ENCODE measurements at places on chromosomes 16 and 17.

DNA sequence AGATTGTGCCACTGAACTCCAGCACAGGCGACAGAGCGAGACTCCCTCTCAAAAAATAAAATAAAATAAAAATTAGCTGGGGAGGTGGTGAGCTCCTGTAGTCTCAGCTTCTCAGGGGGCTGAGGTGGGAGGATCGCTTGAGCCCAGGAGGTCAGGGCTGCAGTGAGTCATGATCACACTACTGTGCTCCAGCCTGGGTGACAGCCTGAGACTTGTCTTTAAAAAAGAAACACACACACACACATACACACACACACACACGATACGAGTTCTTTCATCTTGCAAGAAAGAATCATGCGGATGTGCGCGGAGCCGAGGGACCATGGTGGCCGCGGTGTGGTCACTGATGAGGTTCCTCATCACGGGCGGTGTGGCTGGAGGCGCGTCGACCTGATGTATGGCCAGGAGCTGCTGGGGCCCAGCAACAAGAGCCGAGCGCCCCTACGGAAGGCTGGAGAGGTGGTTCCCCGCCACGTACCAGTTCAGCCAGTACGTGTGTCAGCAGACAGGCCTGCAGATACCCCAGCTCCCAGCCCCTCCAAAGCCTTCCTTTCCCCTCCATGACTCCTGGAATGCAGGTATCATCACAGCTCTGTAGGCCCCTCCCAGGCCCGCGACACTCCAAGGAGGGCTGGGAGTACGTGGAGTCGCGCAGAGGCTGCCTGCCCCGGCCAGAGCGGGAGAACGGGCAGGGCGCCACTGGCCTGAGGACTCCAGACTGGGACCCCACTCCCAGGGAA, 20.7 kb downstream of the NXN start:
- peak; percentile 25 for DNase-seq

GRCh38 chr17:77877646-77878355, 80.7 kb upstream of the TNRC6C start:
- DNase-seq, result no peak

DNA sequence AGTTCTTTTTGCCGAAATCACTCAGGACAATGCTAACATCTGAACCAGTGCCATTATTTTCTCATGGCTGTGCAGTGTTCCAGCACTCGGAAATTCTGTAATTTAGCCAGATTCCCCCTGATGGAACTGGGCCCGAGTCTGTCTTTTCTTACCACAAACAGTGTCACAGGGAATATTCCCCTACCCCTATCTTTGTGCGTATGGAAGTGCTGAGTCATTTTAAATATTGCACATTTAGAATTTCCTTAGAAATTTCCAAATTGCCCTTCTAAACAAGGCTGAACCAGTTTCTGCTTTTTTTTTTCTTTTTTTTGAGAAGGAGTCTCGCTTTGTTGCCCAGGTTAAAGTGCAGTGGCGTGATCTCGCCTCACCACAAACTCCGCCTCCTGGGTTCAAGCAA, 88.0 kb upstream of the CREBBP start:
- DNase-seq, result no peak

GRCh38 chr16:50289950-50290764, 23.8 kb downstream of the ADCY7 start:
- DNase-seq, result no peak

- DNase-seq, result peak; percentile 88
Measured at GRCh38 chr17:17641621-17642409, 39.4 kb upstream of the RAI1 start.

DNA sequence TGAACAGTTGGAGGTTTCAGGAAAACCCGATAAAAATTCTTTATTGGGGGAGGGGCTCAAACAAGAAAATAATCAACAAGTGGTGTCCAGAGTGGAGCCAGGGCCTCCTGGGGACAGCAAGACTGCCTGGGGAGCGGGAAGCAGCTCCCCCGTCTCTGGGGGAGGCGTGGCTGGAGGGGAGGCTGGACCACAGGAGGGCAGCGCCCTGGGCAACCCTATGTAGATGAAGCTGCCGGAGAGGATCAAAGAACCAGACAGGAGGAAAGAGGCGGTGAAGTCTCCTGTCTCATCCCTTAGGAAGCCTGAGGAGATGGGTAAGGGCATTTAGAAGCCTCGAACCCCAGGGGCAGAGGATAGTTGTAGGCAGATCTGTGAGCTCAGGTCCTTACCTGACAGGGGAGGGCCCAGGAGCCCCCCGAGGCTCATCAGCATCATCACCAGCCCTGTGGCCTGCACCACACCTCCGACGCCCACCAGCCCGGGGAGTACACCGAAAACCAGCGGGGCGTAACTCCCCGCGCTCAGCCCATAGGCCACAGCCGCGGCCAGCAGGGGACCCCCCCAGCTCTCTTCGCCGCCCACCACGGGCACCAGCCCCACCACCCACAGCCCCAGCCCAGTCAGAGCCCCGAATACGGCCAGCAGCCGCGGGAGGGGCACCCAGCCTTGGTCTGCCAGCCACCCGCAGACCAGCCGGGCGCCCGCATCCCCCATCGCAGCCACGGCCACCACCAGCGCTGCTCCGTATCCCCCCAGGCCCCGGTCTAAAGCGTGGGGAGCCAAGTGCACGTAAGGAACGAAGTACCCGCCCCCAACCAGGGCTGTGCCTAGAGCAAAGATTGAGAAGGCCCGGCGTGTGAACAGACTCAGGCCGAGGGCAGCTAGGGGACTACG, 2.0 kb downstream of the SLC16A11 start:
- no peak for DNase-seq

DNA sequence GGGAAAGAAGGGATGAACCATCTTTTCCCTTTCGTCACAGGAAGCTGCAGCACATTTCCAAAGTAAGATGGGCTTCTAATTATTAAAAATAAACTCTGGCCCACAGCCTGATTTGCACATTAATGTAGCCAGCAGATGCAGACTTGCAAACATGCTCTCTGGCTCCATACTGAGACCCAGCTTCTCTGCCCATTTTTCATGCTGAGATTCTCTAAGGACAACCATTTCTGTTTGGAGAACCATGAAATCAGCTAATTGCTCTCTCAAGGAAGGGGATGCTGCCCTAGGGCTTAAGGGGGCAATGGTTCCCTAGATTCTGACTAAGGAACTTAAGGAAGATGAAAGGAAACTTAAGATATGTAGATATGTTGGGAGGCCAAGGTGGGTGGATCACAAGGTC, 63.0 kb upstream of the CES5A start:
- no peak for DNase-seq

Data from choroid plexus epithelial cell (primary cell).